ENCODE measurements at places on chromosomes 4 and X.

DNA sequence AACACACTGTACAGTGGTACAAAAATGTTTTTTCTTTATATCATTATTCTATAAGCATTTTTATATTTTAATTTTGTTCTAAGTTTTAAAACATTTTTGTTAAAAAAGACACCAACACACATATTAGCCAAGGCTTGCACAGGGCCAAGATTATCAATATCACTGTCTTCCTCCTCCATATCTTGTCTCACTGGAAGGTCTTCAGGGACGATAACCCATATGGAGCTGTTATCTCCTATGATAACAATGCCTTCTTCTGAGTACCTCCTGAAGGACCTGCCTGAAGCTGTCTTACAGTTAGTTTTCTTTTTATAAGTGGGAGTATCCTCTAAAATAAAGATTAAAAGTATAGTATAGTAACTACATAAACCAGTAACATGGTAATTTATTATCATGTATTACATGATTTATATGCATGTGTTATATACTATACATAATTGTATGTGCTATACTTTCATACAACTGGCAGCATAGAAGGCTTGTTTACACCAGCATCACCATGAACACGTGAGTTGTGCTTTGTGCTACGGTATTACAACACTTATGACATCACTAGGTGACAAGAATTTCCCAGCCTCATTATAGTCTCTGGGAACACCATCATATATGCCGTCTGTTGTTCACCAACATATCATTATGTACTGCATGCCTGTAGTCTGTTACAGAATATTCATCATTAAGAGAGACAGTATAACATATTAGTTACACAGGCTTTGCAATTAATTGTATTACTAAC, 90.7 kb downstream of the WDFY3 start:
- no peak for DNase-seq

GRCh38 chr4:165355900-165356300, 22.9 kb upstream of the CPE start:
- DNase-seq, result no peak

- no peak for DNase-seq
These were observed 31.9 kb downstream of the CPEB2 start for GRCh38 chr4:15034071-15034764.

DNA sequence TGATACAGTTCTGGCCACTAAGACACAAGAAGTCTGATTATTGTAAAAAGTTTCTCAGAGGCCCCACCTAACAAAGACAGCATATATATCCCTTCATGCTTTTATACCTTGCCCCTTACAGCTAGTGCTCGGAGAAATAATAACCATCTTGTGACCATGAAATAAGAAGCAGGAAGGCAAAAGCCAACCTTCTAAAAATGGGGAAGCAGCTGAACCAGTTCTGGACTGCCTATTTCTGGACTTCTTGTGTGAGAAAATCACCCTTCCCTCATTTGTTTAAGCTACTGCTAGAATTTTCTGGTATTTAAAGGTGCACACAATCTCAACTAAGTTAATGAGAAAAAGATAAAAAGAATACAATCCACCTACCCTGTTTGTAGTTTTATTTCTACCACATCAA, 87.5 kb downstream of the CNOT6L start:
- no peak for DNase-seq

DNA sequence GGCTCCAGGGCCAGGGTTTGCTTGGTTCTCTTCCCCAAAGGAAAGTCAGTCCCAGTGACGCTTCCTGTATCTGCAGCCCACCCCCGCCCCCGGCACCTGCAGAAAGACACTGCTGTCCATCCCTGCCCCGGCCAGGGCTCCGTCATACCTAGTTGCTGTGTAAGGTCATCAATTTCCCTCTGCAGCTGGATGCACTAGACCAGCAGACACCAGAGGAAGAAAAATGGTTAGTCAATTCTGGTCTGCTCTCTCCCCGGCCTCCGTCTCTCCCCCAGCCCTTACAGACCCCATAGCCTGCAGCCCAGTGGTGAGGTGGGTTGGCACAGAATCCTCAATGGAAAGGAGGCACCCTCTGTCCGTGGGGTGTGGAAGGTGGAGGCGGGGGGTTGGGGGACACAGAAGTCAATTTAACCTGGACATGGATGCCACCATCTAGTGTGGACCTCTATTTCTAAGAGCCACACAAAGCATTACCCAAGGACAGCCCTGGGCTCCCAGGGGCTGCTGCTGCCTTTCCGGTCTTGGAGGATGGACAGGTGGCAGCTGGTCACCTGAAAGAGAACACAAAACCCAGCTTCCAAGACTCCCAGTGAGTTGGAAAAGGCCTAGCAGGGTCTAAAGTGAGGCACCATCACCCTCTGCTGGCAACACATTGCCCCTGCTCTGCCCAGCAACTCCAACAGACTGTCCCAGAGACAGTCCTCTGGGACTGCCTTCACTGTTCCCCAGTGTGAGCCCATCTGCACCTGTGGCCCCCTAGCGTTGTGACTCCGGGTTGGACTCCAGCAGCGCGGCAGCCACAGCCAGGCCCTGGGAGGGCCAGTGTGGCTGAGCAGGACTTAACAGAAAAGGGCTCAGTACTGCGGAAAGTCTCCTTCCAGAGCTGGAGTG, 40.2 kb upstream of the NHSL2 start:
- no peak for DNase-seq

- DNase-seq, result no peak
These were observed 20.3 kb upstream of the SLC25A4 start for GRCh38 chr4:185122681-185123345.

DNA sequence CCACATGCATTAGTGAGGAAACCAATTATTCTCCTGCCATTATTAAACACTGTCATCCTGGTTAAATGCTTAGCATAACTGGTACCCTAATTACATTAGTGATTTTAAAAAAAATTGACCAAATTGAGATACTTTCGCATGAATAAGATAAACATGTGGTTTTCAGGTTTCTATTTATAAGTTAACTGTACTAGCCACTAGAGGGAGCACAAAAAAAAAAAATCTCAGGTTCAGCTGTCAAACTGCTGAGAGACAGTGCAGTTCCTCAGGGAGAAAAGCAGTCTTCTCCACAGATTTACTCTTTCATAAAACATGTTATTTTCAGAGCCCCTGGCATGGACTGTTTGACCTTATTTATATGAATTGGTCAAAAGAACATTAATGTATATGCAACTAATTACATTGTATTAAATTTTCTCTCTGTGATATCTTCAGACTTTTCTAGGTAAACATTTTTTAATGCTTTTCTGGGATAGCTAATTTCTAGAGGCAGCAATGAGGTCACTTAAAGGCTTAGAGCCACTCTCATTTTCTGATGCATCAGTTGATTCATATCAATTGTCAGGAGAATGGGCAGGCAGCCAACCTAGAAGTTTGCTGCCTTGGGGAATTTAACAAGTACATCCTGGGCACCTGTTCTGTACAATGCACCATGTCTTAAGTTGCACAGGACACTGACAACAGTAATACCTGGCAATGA, 167.5 kb downstream of the CDS1 start:
- peak; percentile 7 for DNase-seq

- DNase-seq, result no peak
These were observed 15.2 kb downstream of the SHROOM4 start for GRCh38 chrX:50798783-50799182.

GRCh38 chr4:181656748-181657147, 586.5 kb upstream of the TENM3 start:
- DNase-seq, result no peak

DNA sequence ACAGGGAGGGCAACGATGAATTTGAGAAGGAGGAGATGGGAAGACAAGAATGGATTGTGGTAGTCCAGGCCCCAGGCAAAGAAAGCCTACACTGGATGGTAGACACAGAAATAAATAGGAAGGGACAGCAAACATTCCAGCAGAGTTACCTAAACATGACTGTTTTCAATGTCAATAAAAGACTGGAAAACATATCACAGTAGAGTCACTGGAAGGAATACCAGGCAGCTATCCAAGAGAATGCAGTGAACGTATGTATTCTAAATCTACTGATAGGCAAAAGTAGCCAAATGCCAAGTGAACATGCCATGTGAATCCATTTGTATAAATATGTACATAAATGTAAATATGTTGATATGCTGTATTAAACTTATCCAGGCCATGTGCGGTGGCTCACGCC, 183.0 kb downstream of the PALLD start:
- DNase-seq, result no peak

- DNase-seq, result no peak
These were observed 550.5 kb upstream of the FAT1 start for GRCh38 chr4:187274153-187274552.

GRCh38 chr4:168021666-168022065, 70.7 kb upstream of the ANXA10 start:
- peak; percentile 23 for DNase-seq

- DNase-seq, result no peak
These were observed 23.8 kb downstream of the RNF175 start for GRCh38 chr4:153735906-153736461.

DNA sequence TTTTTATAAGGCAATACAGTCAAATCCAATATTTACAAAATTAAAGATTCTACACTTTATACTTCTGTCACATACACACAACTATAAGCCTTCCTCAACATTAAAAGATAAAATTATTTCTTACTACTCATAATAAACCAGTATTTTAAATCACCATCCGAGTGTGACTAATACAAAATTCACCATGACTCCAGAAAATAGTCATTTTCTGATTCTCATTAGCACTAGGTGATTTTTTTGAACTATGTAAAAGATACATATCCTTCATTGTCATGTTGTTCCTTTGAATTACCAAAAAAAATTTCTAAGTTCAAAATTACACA, 646 bp upstream of the SLC7A11 start:
- no peak for DNase-seq

- DNase-seq, result no peak
These were observed 1.7 kb downstream of the PHEX start for GRCh38 chrX:22033818-22034217.

- DNase-seq, result peak; percentile 23
These were observed 122.6 kb upstream of the VCX3B start for GRCh38 chrX:8341814-8342590.

DNA sequence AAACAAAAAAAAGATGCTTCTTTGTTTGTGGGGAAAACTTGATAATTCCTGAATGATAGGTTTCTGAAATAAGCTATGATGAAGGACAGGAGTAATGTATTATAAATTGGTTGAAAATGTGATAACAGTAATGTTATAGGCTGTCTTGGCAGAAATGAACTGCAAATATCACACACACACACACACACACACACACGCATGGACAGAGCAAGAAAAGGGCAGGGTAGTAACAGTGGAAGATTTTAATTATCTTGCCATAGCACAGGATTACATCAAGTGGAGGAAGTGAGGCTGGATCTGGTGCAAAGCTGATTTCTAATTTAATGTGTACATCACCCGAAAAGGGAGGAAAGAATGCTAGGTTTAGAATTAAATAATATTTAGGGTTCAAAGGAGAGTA, 97.5 kb upstream of the CXXC4 start:
- no peak for DNase-seq

DNA sequence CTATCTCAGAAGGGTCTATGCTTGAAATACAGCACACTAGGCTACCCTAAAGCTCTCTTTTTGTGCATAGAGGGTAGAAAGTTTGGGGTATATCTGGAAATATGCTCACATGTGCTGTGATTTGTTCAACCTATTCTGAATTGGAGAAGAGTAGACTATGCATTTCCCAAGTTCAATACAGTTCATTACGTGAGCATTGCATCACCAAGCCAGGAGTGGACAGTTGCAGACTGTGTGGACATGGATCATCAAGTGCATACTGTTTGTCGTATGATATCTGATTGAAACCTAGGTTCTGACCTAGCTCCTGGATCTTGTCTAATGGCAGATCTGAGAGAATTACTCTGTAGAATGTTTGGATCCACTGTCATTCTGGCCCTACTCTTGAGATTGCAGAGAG, 161.1 kb downstream of the FRAS1 start:
- DNase-seq, result no peak

DNA sequence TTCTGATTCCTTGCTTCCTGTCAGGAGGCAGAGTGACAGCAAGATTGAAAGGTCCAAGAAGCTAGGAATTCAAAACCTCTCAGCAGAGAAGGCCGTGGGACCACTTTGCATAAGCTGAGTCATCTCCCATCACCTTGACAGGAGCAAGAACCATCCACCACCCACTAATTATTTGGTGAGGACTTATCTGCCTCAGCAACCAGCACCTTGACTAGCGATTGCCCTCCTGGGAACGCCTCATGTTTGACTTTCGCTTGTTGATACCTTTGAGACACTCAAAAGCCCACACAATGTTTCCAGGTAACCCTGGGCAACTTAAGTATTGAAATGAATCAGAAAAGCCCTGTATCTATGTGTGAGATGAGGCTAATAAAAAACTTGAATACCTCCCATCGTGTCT, 233.5 kb upstream of the GYPA start:
- DNase-seq, result no peak

DNA sequence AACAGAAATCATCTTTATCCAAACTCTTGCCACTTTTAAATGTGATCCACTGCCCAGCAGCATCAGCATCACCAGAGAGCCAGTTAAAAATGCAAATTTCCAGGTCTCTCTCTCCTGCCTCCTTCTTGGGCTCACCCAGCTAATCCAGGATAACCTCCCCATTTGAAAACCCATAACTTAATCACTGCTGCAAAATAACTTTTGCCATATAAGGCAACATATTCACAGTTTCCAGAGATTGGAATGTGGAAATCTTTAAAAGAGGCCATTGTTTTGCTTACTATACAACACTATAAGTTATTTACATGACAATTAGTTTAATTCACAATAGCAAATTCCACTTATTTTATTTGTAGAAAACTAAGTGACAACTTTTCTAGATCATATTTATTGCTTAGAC, 4.8 kb upstream of the EXOSC9 start:
- peak; percentile 75 for DNase-seq

DNA sequence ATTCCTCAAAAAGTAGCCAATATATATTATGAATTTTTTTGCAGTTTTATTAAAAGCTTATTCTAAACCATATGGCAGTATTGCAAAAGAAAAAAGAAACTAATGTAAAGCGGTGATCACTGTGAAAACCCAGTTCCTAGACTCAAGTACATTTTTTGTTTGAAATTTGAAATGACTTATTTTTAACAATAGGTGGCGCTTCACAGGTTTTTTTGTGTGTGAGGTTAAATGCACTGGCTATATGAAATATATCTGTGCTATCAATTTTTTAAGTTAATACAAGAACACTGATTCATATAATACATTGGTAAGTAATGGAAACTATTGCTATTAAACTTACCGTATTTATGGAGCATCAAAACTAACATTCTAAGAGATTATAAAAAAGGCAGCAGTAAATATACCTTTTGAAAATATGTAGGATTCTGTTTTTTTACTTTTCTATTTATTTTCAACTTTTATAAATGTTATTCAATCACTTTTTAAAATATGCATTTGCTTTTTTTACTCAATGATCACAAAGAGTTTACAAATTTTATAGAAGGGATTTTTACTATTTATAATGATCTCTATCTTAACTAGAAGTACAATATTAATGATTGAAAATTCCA, 5.6 kb upstream of the SPRY1 start:
- DNase-seq, result no peak

Measured in retinal pigment epithelial cell (primary cell).